ENCODE measurements at places on chromosomes 2 and 18.

GRCh38 chr2:19731037-19731436, 170.7 kb downstream of the TTC32 start:
- no peak for DNase-seq

- DNase-seq, result no peak
Measured at GRCh38 chr18:79800371-79801180, 2.8 kb downstream of the KCNG2 start.

DNA sequence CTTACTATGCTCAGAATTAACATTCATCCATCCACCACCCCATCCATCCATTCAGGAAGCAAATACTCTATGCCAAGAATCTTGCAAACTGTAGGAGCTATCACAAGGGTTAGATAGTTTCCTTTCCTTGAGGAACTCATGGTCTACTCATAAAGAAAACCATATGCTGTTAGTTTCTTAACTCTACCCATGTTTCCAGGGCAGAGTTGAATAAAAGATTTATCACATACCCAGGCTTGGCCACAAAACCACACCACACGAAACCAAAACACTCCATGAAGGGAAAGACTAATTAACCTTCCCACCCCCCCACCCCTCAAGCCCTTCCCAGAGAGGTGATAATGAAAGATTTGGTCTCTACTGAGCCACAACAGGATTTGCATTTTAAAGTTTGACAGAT, 23.7 kb upstream of the MSGN1 start:
- DNase-seq, result no peak

DNA sequence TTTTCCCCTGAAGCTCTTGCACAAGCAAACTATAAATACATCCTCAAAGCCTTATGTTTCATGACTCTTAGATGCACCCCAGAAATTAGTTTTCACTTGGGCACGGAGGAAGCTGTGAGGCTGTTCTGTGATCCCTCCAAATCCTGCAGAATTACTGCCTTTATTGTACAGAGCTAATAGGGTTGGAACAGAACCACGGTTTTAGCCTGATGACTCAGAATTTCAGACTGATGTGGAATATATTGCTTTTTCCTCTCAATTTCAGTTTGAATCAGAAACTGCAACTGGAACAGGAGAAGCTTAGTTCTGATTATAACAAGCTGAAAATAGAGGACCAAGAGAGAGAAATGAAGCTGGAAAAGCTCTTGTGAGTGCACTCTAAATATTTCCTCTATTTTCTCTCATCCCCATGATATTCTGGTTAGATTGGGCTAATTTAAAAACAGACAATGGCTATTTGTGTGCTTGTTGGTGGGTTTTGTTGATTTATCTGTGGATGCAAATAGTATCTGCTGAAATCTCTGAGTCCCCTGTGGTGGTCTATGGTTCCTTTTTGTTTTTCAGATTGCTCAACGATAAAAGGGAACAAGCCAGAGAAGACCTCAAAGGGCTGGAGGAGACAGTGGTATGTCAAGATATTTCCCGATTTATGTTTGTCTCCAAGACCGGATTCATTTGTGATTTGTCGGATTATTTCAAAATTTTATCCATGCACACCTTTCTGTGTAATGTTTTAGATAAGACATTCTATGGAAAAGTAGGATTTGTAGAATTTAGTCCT, 38.2 kb upstream of the LYPD6B start:
- no peak for DNase-seq

DNA sequence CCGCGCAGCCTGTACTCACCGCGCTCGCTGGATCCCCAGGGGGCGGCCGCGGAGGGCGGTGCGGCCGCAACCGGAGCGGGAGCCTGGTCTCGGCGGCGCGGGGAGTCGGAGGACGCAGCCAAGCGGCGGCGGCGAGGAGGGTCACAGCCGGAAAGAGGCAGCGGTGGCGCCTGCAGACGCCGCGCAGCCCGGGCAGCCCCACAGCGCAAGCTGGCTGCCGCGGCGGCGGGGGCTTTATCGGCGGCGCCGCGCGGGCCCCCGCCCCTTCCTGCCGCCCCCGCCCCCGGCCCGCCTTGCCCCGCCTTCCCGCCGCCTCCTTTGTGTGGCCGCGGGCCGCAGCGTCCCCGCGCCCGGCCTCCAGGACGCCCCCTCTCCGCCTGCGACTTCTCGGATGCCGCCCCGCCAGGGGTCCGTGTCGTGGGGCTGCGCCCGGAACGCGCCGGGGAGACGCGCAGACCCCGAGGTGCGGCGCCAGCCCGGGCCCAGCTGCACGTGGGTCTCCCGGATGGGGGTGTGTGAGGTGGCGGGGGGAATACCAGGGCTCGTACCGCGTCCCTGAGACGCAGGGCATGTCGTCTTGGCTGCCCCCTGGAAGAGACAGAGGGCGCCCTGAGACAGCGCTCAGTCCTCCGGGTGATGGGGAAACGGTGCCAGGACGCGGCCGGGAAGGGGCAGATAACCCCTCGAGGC, at the start of gene SERPINE2:
TSS of gene SERPINE2 (minus strand) at position 207 of the 690 bp plus-strand sequence. CDS start 37,386 bp downstream, outside the sequence.
- DNase-seq, result peak; percentile 20

DNA sequence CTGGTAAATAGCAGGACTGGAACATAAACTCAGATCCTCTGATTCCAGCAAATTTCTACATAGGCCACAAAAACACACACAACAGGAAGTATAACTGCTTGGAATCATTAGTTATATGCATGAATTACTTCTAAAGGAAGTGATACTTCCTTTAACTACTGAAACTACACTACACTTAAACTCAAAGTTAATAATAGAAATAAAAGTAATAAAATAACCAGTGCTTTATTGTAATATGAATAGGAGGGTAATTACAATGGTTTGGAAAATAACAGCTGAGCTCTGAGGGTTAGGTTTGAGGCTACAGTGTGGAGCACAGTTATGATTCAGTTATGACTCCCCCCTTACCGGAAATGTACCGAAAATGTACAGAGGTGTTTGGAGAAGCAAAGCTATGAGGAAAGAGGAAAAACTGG, 18.5 kb upstream of the POLI start:
- DNase-seq, result no peak

DNA sequence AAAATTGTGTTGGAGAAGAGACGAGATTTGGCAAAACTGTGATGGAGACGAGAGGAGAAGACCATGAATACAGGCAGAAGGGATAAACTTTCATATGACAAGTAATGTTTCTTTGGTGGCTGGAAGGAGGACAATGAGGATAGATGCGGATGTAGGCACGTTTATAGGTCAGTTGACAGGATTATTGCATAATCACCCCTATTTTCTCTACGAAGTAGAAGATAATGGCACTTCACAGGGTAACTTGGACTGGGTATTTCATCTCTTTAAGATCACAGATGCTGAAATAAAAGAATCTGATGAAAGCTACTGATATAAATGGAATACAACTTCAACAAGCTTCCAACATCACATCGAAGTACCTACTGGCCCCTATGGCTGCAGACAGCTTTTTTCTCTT, 81.0 kb downstream of the PLEKHM3 start:
- no peak for DNase-seq

GRCh38 chr2:118845005-118845521, 2.4 kb downstream of the EN1 start:
- no peak for DNase-seq

DNA sequence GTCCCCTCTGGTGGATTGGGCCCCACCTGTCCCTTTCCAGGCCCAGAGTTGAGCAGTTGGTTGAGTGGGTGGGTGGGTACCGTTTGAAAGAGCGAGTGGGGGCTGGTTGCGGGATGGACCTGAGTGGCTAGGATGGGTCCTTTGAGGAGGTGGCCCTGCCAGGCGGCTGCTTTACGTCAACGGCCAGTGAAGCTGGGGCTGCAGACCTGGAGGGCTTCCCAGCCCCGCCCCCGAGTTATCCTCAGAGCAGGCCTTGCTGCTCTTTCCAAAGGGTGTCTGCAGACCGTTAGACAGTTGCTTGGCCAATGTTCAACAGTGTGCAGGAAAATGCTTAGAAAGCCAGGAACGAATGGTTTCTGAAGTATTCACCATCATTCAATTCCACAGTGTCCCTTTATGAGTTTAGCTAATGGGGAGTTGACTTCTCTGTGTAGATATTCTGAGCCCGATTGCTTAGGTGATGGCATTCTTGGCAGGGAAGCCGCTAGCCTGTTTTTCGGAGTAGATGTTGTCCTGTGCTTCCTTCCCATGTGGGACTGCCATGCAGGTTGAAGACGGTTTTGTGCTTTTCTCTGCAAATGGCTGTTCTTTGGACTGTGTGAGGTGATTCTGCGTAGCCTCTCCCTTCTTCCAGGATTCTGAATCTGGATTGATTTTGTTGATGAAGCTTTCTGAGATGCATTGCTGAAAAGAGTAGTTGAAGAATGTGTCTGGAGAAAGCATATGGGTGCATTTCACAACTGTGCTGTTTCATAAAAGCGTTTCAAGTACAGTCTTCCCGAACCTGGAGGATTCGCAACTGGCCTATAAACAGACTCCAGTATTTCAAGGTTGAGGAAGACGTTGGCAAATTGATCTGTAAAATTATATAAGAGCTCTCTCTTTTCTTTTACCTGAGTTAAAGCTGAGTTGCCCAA, 45.8 kb downstream of the LDLRAD4 start:
- no peak for DNase-seq

GRCh38 chr18:40380686-40381439, 1574.2 kb upstream of the PIK3C3 start:
- no peak for DNase-seq

GRCh38 chr2:176647325-176648165, 378.3 kb downstream of the MTX2 start:
- no peak for DNase-seq
